ENCODE measurements at places on chromosomes 16 and 17.

GRCh38 chr17:16940116-16940881, 31.6 kb downstream of the TNFRSF13B start:
- DNase-seq = no peak

- DNase-seq = no peak
Measured at GRCh38 chr16:12050361-12050760, 73.8 kb downstream of the SNX29 start.

DNA sequence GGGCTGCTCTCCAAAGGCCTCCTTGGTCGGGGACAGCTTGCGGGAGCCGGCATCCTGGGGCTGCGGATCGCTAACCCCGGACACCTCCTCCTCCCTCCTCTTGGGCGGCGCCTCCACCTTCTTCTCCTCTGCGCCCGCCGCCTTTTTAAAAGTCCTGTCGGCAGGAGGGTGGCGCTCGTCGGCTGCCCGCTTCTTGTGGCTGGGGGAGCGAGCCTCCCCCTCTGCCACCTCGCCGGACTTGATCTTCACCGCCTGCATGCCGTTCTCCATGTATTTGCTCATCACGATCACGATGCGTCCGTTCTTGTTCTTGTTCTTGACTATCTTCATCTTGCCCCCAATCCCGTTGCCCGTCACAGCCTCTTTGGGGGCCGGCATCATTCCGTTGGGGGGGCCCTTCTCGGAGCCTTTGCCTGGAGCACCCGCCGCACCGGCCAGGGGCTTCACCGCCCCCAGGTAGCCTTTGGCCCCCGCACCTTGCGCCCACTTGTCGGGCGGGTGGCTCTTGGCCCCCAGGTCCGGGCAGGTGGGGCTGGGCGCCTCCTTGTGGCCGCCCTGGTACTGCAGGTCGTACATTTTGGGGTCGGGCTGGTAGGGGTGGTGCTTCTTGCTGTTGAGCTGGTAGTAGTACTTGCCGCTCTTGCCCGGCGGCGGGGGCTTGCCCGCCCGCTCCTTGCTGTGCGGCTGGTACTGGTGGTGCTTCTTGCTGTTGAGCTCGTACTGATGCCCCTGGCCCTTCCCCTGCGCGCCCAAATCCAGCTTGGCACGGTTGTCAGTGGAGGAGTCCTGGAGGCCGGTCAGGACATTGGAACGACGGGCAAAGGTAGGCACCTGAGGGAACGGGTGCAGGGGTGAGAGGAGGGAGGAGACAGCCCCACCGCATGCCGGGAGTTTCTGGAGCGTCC, 4.4 kb downstream of the CBX4 start:
- DNase-seq = peak; percentile 71

GRCh38 chr17:78294776-78295175, 63.3 kb downstream of the TMEM235 start:
- no peak for DNase-seq

- no peak for DNase-seq
Measured at GRCh38 chr17:55962951-55963401, 190.3 kb upstream of the ANKFN1 start.

DNA sequence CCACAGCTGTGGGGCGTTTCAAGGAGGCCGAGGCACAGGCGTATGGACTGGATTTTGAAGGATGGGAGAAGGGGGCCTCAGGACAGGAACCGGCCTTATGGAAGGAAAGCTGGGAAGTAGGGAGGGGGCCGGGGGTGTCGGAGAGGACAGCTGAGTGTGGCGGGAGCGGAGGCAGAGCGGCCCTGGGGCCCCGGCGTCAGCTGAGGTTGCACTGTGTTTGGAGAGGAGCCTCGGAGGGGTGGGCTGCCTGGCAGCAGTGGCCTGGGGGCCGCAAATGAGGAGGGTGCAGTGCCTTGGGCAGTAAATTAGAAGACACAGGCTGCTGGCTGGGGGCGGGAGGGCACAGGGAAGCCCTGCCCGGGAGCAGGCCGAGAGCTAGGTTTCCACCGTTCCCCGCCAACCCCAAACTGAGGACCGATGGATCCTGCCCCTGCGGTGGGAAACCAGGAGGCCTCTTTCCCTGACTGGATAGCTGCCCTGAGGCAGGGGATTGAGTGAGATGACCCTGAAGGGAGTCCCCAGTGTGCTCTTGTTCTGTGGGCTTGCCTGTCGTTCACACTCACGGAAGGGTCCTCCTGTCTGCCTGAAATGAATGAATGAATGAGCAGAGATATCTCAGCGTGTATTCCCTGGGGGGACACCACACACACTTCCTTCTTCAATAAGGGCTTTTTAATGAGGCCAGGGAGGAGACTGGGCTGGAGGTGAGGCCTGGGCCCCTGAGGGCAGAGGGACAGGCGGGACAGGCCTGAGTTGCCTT, 18.4 kb downstream of the FOXJ1 start:
- no peak for DNase-seq

GRCh38 chr17:43956222-43956621, 2.5 kb upstream of the PYY start:
- DNase-seq = no peak

- DNase-seq = no peak
Measured at GRCh38 chr16:20744922-20745440, 3.4 kb upstream of the THUMPD1 start.

GRCh38 chr16:647173-647902, 1.8 kb upstream of the WDR90 start:
- no peak for DNase-seq

DNA sequence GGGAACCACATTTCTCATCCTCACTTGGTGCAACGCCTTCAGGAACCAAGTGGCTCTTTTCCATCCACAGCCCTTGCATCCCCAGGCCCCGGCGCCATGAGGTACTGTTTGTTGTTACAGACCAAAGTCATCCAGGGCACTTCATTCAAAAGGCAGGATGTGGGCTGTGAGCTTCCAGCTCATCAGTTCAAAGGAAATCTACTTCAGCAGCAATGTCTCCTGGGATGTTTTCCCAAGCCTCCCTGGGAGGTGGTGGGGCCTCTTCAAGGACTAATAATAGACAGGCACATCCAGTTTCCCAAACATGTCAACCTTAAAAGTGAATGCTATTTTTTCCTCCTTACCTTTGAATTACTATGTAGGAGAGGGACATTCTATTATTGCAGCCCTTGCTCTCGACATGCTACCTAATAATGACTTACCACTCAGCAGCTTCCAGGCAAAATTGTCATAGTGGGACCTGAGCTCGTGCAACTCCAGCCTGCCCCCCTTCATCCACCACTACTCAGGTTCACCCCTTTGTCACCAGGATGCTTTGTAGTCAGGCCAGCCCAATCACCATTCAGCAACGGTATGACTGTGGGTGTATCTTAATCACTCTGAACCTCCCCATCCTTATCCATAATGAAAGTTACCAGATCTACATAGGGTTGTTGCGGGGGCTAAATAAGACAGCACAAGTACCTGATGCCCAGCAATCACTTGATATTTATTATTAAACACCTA, 1.7 kb upstream of the PRKCB start:
- DNase-seq = no peak

GRCh38 chr16:88883117-88883895, 16.8 kb upstream of the PABPN1L start:
- no peak for DNase-seq
